ENCODE measurements at places on chromosomes 7 and 10.
A peak's percentile ranks its signal among the peaks of the same experiment; 100 is the strongest.

- H3K4me1 ChIP-seq: peaks cover 27% of the 10 kb centered on the region
- no peak overlapping the region for H3K4me3 ChIP-seq
- peaks cover 62% of the 10 kb centered on the region for H3K27me3 ChIP-seq
- H3K36me3 ChIP-seq: no peaks in the 10 kb centered on the region
These were observed 5.8 kb upstream of the KCNH2 start for GRCh38 chr7:150983893-150984368.

GRCh38 chr7:99693427-99694200 lies 13.8 kb upstream of the CYP3A5 start:
- H3K4me3 ChIP-seq: no peak overlapping the region
- H3K36me3 ChIP-seq: no peaks in the 10 kb centered on the region
- peak; percentile 62 for DNase-seq
- peaks cover 12% of the 10 kb centered on the region for H3K27me3 ChIP-seq

- no peak overlapping the region for H3K27ac ChIP-seq
- H3K4me1 ChIP-seq: no peaks in the 10 kb centered on the region
- H3K36me3 ChIP-seq: no peaks in the 10 kb centered on the region
- no peak overlapping the region for H3K4me3 ChIP-seq
- no peaks in the 10 kb centered on the region for H3K27me3 ChIP-seq
These were observed 211.4 kb downstream of the HERPUD2 start for GRCh38 chr7:35483568-35483967.

- H3K4me3 ChIP-seq: no peak overlapping the region
- H3K4me1 ChIP-seq: peaks cover 16% of the 10 kb centered on the region
- H3K27ac ChIP-seq: no peak overlapping the region
- DNase-seq: no peak
- H3K36me3 ChIP-seq: peaks cover 16% of the 10 kb centered on the region
- H3K27me3 ChIP-seq: no peaks in the 10 kb centered on the region
These were observed 31.5 kb upstream of the SLC13A1 start for GRCh38 chr7:123231021-123232000.

- no peak overlapping the region for H3K4me3 ChIP-seq
- H3K27me3 ChIP-seq: no peaks in the 10 kb centered on the region
- peaks cover 11% of the 10 kb centered on the region for H3K4me1 ChIP-seq
These were observed 99.6 kb upstream of the NPS start for GRCh38 chr10:127449490-127449889.

Data from WTC11 (cell line).